ENCODE measurements at places on chromosomes 5 and 9. TPM values are rescaled to one million over a fixed set of nuclear protein-coding genes. Genes with fewer than 3 reads are reported as not detected.

GRCh38 chr5:117357886-117358285 lies 783.3 kb upstream of the SEMA6A start:
- no peaks in the 10 kb centered on the region for H3K4me1 ChIP-seq
- no peaks in the 10 kb centered on the region for H3K27me3 ChIP-seq
- no peak for DNase-seq
- H3K4me3 ChIP-seq = no peak overlapping the region
- H3K27ac ChIP-seq = no peak overlapping the region
- no peaks in the 10 kb centered on the region for H3K36me3 ChIP-seq

DNA sequence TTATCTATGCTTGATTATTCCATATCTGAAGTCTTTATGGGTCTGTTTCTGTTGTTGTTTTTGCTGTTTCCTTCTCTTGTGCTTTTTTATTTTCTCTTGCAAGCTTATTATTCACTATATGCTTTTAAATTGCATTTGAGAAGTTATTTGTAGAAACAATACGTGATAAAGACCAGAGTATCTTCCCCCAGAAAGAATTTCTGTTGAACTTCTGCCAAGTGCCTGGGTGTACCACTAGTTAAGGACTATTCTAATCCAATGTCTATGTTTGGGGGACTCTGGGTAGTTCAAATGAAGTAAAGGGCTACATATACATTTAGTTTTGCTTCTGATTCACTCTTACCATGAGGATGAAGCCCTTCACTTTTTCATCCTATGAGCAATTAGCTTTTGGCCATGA lies 54.3 kb downstream of the SLF1 start:
- H3K27ac ChIP-seq = no peak overlapping the region
- no peaks in the 10 kb centered on the region for H3K27me3 ChIP-seq
- peaks cover 3% of the 10 kb centered on the region for H3K36me3 ChIP-seq
- no peaks in the 10 kb centered on the region for H3K4me1 ChIP-seq
- no peak overlapping the region for H3K4me3 ChIP-seq

DNA sequence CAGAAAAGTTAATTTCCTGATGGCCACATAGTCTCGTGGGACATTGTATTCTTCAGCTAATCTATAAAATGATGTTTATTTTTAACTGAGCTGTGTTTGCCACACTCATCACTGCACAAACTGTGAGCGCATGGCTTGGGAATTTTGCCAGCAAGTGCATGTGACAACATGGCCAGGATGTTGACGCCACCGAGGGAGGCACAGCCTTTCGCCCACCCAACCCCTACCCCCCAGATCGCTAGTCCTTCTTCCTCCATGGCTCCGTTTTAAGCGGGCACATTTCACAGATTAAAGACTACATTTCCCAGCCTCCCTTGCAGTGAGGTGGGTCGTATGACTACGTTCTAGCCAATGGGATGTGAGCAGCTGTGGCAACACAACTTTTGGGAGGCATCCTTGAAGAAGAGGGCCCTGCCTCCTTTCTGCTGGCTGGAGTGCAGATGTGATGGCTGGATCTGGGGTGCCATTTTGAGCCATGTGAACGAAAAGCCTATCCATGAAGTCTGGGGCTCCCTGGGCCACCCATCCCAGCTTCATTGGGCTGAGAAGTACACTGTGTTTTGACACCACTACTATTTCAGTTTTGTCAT lies 7.9 kb downstream of the NRARP start:
- H3K36me3 ChIP-seq = no peaks in the 10 kb centered on the region
- H3K27ac ChIP-seq = no peak overlapping the region
- H3K27me3 ChIP-seq = peaks cover 53% of the 10 kb centered on the region

DNA sequence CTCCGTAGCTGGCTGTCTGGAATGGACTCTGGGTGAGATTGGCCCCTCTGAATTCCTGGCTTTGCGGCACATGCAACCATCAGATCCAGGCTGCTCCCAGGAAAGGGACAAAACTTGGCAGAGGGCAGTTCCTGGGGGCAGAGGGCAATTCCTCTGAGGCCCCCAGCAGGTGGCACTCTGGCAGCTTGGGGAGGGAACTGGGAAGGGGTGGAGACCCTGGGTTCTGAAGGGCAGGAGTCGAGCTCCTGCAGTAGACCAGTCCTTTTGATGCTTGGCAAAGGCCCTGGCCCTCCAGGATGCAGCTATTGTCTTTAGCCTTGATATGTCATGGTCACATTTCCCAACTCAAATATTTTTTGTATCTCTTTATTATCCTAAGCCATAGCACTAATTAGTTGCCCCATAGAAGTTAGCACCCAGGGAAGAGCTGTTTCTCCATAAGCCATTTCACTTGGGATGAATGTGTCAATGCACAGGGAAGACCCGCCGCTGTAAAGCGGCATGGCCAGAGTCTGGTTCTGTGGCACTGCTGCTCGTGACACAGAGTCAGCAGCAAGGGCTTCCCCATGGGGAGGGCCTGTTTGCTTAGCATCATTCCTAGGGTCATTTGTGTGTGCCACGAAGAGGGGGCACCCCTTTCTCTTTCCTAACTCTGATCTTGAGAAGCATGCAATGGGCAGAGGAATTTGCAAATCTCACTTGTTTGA lies 51.2 kb upstream of the CDK20 start:
- H3K4me3 ChIP-seq = no peak overlapping the region
- H3K27ac ChIP-seq = no peak overlapping the region
- no peaks in the 10 kb centered on the region for H3K27me3 ChIP-seq
- H3K36me3 ChIP-seq = no peaks in the 10 kb centered on the region

The FYB1 gene
- total RNA-seq = 1.9 TPM

The REEP5 gene
- 37.8 TPM for total RNA-seq
